ENCODE measurements at places on chromosomes 4 and X.

DNA sequence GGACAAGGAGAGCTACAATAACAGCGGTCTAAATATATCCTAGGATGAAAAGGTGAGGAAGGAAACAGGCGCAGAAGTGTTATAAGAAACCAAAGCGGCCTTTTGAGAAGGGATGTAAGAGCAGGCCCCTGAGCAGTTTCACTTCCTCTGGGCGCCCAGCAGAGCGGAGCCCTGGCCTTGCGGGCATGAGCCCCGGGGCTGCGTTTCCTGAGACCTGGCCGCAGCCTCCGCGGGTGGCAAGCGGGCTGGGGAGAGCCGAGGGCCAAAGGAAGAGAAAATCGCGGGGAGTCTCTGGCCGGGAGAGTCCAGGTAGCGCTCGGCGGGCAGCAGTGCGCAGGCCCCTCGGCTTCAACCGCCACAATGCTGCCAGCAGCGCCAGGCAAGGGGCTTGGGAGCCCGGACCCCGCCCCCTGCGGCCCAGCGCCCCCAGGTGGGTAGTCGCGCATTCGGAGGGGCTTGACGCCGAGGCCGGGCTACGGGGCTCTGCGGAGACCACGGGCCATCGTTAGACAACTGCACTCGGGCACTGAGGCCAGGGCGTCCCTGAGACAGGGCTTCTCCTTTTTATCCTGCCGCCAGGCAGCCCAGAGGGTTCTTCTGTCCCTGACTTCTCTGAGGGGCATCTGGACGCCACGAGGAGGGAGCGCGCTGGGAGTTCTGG, at the start of gene BANK1:
BANK1 (plus strand) TSS at position 210 of the 661 bp plus-strand sequence; CDS start at position 361, 151 bp downstream.
- DNase-seq = peak; percentile 3

GRCh38 chr4:93764639-93765246, 63.8 kb upstream of the ATOH1 start:
- DNase-seq = no peak

GRCh38 chr4:40918330-40918729, 168.6 kb downstream of the NSUN7 start:
- no peak for DNase-seq

DNA sequence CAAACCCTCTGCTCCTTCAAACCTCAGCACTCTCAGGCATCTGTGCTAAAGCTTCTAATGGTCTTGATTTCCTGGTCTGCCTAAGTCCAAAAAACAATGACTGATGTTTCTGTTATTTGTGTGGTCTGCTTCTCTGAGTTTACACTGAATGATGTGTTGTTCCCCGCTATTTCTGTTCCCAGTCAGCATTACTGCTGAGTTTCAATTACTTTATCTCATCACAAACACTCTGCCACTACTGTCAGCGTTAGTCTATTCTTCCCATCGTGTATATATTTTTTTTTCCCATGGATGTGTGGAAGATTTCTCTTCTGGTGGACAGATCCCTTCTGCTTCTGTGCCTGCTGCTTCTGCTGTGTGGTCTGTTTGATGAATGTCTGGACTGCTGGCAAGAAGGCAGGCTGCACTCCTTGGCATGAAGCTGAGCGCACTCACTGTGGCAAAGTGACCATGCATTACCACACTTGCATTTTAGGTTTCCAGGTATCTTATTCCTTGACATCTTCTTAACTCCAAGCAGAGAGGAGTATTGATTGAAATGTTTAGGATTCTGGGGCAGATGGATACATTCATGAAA, 106.9 kb upstream of the PAQR3 start:
- no peak for DNase-seq

DNA sequence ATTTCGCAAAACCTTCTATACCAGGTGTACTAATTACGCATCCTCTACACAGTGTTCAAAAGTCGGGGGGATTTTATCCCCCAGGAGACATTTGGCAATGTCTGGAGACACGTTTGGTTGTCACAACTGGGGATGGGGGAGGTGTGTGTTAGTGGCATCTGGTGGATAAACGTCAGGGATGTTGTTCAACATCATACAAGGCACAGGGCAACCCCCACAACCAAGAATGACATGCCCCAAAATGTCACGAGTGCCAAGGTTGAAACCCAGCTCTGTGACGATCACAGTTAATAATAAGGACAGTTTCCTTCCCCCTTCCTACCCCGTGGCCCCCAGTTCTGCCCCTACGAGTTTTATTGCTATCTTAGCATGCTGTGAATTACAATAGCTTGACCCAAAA, 15.9 kb upstream of the SEL1L3 start:
- DNase-seq = no peak

- peak; percentile 96 for DNase-seq
Measured at GRCh38 chrX:48521353-48522243, at the start of gene EBP. Gene EBP, plus strand, starts transcription at chrX:48521808. Its CDS starts 1,964 bp downstream, at chrX:48523772.

DNA sequence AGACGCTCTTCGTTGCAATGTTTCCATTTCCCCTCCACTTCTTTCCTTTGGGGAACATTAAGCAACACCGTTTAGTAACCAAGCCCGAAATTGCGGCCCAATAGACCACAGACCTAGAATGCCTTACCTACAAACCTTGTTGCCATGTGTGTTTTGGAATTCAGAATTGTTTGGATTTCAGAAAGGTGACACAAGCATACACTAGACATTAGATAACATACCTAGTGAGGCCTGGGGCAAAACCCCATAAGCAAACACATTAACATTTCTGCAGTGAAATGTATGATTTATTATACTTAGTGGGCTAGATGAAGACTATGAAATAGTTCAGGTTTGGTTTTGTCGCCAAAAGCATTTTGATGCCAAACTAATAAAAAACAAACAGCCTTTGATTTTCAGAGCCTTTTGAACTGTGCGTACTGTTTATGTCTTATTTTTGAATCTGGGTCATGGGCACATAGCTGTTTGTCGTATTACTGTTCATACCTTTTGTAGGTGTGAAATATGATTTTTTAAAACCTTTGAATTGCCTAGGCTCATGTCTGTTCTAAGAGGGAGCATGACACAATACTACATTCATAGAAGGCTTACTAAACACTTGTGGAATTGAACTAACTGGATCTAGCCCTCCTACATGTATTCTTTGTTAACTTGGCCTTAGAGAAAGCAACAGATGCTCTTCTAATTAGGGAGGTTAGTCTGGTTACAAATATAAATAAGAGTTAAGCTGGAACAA, 88.6 kb upstream of the TMEM164 start:
- DNase-seq = no peak

- no peak for DNase-seq
Measured at GRCh38 chrX:12867685-12868084, 813 bp downstream of the TLR7 start.

GRCh38 chrX:5959286-5959685, 269.4 kb downstream of the NLGN4X start:
- no peak for DNase-seq

DNA sequence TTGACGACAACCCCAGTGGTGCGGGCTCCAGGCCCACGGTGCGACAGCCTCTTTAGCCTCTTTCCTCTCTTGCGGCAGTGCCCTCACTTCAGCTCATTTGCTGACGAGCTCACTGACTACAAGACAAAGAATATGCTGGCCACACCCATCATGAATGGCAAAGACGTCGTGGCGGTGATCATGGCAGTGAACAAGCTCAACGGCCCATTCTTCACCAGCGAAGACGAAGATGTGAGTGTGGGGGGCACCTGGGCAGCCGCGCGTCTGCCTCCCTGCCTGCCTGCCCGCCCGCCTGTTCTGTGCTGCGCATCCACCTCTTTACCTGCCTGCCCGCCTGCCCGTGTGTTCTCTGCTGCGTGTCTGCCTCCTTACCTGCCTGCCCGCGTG, 9.2 kb downstream of the PDE6B start:
- no peak for DNase-seq

DNA sequence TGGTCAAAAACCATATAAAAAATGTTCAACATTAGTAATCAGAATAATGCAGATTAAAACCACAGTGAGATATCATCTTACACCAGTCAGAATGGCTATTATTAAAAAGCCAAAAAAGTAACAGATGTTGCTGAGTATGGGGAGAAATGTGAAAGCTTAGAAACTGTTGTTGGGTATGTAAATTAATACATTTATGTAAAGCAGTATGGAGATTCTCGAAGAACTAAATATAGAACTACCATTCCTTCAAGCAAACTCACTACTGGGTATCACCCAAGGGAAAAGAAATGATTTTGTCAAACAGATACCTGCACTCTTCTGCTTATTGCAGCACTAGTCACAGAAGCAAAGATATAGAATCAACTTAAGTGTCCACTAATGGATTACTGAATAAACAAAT, 576.4 kb upstream of the EPHA5 start:
- no peak for DNase-seq

DNA sequence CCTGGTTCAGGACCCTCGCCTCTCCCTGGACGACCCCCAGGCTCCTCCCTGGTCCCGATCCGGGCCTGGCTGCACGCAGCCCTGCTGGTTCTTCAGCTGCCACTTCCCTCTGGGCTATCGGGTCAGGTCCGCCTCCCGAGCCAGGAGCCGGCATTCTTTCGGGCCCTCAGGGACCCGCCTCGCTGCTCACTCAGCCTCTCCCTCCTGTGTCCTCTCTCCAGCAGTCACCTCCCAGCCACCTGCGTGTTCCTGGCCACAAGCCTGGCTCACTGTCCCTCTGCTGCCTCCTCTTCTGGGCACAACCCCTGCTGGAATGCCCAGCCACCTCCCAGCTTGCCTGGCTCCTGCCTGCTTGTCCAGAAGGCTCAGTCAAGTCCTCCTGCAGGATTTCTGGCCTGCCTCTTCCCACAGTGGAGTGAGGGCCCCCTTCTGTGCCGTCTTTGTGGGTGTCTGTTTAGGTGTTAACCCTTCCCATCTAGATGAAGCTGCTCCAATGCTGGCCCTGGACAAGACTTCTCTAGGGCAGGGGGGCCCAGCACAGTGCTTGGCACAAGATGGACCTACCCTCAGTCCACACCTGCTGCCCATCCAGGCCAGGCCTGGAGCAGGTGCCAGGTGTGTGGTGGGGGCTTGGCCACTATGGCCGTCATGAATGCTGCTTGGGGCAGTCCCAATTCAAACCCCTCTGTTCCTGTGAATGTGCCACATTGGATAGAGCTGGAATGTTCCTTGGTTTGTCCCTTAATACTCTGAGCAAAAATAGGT, 2.2 kb downstream of the WFS1 start:
- no peak for DNase-seq

- DNase-seq = peak; percentile 3
Measured at GRCh38 chr4:5051278-5052203, at the start of gene STK32B. Gene STK32B, plus strand, starts transcription at chr4:5051480.

DNA sequence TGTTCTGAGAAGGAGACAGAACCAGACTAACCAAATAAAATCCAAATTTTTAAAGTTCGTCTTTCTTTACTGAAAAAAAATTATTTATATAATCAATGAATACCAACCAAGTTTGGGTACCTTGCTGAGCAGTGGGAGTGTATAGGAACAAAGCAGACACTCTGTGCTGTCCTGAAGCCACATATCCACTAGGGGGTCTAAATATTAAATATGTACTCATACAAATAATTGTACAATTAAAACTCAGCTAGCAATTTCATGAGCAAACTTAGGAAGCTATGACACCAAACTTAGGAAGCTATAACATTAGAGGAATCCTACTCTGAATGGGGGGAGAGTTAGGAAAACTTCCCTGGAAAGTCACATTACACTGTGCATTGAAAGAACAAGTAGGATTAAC, 582.0 kb upstream of the EPHA5 start:
- no peak for DNase-seq
